ENCODE measurements at places on chromosomes 3 and 15.
A peak's percentile ranks its signal among the peaks of the same experiment; 100 is the strongest.

DNA sequence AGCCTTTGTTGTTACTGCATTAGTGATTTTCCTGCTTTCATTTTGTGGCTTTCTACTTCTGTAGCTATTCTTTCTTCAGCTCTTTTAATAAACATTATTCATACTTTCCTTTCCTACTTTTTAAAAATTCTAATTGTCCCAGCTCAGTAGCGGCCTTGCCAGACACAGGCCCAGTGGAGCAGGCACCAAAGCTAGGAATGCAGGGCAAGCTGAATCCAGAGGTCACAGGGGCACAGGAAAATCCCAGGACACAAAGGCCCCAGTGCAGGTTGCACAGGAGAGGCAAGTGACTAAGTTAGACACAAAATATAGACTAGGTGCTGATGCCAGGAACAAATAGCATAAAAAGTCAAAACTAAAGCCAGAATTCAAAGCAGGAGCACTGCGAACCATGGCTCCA is 49.0 kb upstream of the CCDC80 start:
- no peak for DNase-seq

DNA sequence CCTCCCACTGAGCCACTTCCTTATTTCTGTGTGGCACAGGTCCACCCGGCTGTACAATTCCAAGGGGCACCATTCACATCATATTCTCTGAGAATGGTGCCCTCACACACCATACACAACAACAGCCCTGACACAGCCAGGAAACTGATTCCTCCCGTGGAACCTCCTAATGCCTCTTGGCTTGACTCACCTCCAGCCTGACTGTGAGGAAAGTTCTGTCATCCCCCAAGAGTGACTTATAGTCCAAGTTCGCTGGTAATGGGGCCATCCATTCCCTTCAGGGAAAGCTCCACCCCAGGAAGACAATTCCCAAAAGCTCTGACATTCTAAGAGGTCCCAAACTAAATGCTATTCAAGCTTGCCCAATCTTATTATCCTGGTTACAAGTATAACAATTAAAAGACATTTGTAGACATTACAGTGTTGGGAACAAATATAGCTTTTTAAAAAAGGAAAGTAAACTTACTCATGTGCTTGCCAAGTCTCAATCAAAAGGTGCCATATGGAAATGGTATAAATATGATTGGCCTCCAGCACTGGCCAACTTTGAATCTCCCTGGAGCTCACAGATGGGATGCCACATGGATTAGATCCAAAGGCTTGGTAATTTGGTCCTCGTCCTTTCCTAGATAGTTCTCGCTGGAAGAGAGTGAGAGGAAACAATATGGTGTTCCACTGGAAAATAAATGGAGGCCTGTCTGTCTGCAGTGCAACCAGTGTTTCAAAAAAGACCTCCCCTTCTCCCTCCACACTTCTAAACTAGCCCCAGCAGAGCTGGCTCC is 56.3 kb upstream of the PSMD6 start:
- no peak for DNase-seq

DNA sequence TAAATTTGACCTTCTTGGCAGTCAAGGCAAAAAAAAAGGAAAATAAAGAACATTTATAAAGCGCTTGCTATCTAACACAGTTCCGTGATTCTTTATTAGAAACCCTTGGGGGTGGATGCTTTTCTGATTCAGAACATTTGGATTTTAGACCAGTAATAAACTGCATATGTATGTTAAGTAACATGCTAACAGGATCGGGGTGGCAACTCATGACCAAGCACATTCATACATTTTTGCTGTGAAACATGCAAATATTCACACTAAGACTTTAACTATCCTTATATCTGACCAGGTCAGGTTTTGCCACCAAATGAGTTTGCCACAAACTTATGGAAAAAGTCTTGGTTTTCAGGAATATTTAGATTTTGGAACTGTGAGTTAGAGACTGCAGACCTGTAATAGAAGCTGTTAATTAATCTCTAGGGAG is 30.4 kb upstream of the KLF13 start:
- no peak for DNase-seq

GRCh38 chr3:10085738-10086137 is 22.3 kb downstream of the FANCD2OS start:
- DNase-seq: no peak

DNA sequence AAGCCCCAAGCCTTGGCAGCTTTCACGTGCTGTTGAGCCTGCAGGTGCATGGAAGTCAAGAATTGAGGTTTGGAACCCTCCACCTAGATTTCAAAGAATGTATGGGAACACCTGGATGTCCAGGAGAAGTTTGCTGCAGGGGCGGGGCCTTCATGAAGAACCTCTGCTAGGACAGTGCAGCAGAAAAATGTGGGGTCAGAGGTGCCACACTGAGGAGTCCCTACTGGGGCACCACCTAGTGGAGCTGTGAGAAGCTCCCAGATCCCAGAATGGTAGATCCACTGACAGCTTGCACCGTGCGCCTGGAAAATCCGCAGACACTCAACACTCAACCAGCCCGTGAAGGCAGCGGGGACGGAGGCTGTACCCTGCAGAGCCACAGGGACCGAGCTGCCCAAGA is 201.6 kb downstream of the OCA2 start:
- DNase-seq: no peak

DNA sequence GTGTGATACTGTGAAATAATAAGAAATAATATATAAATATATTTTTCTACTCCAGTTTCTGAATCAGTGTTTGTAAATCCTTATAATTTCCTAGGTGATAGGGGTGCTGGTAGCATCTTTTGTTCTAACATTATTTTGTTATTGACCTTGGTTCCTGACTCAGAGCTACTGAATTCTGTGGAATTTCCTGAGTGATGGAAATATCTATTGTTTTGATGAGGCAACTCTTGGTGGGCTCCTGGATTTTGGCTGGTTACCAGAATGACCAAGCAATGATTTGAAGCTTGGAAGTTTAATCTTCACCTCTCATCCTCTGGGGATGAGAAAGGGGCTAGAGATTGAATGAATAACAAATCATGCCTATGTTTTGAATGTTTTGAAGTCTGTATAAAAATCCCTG is 377.3 kb downstream of the LPP start:
- DNase-seq: peak; percentile 31

GRCh38 chr3:184059424-184059823 is 6.6 kb downstream of the HTR3C start:
- no peak for DNase-seq

- DNase-seq: no peak
Measured at GRCh38 chr15:25790000-25790660, 73.0 kb downstream of the ATP10A start.

- DNase-seq: no peak
Measured at GRCh38 chr3:171462224-171462623, 2.0 kb upstream of the TNIK start.

DNA sequence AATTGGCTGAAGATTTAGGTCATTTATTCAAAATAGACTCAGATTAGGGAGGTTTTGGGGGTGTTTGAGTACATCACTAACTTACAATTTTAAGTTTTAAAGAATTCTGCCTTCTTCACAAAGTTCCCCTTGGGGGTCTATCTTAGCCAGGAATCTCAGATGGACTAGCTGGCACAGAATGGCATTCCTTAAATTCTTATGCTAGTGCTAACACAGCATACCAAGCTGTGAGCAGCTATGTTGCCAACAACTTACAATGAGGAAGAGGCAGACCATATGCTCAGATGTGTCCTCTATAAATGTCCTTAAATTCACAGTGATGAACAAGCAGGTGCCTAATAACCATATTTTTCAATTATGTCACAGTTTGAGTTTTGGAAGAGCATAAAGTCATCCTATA is 60.9 kb upstream of the NPHP3 start:
- peak; percentile 54 for DNase-seq

GRCh38 chr3:127365163-127365798 is 77.4 kb upstream of the PRR20G start:
- no peak for DNase-seq

GRCh38 chr3:9749296-9749644 is 482 bp upstream of the OGG1 start:
- DNase-seq: no peak

GRCh38 chr3:187743195-187744141 is 1.8 kb downstream of the BCL6 start:
- DNase-seq: peak; percentile 26

DNA sequence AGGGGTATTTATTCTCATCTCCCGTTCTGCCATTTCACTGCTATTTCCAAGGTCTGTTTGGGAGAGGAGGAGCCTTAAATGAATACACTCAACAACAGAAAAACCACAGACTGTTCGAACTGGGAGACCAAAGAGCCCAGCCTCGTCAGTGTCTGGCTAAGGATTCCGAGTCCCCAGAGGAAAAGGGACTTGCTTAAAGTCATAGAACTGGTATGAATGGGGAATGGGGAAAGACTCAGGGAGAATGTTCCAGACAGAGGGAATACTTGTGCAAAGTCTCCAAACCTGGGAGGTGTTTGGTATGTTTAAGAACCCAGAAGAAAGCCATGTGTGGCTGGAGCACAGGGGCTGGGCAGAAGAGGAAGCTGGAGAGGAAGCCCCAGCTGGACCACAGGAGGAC is 46.9 kb downstream of the FAM43A start:
- DNase-seq: no peak

GRCh38 chr3:37631686-37632085 is 230.0 kb upstream of the CTDSPL start:
- DNase-seq: no peak

DNA sequence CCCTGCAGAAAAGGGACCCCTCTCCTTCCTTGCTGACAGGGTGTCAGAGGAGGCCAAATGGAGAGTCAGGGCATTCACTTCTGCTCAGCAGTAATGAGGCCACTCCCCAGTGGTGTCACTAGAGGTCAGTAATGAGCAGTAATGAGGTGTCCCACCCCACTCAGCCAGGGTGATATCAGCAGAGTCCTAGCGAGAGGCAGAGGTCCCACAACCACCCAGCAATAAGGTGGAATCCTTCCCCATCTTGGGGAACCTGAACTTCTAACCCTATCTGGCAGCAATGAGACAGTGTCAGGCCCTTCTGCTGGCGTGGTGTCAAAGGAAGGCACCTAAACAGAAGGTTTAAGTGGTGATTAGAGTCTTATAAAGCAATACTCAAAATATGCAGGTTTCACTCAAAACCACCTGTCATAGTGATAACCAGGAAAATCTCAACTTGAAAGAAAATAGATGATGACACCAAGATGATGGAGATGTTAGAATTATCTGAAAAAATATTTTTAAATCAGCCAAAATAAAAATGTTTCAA is 12.9 kb downstream of the OCA2 start:
- DNase-seq: peak; percentile 43

DNA sequence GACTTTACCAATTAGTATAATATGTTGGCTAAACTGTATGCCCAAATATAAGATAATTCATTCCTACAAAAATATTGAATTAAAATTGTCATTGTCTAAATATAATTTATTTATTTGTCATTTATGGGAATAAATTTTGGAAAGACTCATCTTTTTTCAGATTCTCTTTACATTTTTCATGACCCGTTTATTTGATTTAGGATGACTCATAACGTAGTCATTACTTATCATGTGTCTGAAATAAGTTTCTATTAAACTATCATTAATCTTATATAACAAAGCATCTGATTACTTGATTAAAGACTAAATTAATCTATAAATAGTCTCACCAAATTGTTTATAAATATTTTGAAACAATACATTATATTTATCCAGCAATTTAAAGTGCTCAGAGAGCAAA is 516.6 kb downstream of the CADM2 start:
- no peak for DNase-seq

Measured in A172 (cell line).